Astrocyte of the spinal cord (primary cell): ENCODE measurements at places on chromosomes 7 and 10.

GRCh38 chr10:34169131-34169530 is 646.0 kb downstream of the PARD3 start:
- no peak for DNase-seq

- no peak for DNase-seq
Measured at GRCh38 chr10:71392292-71392691, 4.4 kb upstream of the CDH23 start.

DNA sequence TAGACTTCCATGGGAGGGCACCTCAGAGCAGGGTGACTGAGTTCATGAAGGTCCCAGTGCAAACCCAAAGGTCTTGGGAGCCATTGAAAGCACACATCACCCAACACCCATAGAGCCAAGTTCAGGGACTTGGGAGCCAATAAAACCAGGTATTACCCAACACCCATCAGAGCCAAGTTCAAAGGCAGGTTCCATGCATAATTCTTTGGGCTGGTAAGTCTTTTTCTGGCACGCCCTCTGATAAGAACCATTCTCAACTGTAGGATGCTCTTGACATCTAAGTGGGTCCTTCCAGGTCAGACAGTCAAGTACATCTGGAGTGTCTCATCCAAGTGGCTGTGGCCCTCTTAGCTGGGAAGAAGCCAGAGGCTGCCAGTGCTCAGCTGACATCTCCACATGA is 63.2 kb downstream of the EBF3 start:
- no peak for DNase-seq

- DNase-seq = no peak
Measured at GRCh38 chr7:132838313-132838712, 243.6 kb downstream of the CHCHD3 start.

DNA sequence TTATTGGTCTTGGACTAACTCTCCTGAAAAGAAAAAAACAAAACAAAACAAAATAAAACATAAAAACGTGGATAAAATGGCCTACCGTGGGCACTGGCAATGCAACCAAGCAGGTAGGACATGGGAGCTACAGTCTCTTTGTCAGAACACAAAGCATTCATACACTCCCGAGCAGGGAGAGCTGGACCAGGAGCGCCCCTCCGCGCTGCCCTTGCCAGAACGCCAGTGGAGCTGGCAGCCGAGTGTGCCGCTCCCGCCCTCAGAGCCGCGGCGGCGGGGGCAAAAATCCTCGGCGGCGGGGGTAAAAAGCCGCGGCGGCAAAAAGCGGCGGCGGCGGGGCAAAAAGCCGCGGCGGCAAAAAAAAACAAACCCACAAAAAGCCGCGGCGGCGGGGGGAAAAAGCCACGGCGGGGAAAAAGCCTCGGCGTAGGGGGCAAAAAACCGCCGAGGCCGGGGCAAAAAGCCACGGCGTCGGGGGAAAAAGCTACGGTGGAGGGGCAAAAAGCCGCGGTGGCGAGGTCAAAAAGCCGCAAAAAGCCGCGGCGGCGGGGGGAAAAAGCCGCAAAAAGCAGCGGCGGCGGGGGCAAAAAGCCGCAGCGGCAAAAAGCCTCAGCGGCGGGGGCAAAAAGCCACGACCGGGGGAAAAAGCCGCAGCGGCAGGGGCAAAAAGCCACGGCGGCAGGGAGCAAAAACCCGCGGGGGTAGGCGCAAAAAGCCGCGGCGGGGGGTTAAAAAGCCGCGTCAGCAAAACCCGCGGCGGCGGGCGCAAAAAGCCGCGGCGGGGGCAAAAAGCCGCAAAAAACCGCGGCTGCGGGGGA is 418.1 kb downstream of the ZNF716 start:
- DNase-seq = no peak

GRCh38 chr10:123462756-123463155 is 203.4 kb upstream of the GPR26 start:
- DNase-seq = no peak

DNA sequence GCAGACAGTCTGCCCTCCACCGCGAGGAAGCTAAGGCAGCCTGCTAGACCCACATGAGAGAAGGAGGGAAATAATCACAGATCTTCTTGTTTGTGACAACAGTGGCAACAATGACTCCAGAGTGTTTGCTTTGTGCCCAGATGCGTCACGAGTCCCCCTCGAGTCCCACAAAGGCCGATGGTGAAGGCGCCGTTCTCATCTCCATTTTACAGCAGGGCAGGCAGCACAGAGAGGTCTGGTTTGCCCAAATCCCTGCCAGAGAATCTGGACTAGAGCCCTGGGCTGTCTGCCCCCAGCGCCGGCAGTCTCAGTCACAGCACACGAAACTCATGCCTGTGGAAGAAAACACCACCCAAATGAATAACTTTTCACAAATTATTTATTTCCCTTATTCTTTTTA is 38.1 kb downstream of the KIAA1549 start:
- DNase-seq = no peak

- DNase-seq = no peak
Measured at GRCh38 chr7:8131694-8132605, 130.0 kb downstream of the ICA1 start.

DNA sequence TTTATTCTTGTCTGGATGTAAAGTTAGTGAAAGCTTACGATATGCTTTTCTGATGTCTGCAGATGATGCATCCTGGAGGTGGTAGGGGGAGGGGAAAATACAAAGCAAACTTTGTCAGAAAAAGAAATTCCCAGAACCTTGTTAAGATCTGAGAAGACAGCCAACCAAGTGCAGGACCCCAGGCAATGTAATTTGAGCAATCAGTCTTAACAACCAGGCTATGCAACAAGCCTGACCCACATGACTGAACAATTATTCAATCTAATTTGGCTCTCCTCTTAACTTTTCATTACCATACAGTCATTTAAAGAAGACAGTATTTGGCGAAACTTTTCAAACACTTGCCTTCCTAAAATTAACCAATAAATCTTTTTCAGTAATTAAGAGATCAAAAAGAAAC is 74.5 kb downstream of the DNAJC1 start:
- DNase-seq = no peak
